ENCODE measurements at places on chromosomes 4 and X.

GRCh38 chr4:136863756-136864155 lies 668.5 kb downstream of the PCDH18 start:
- no peak for DNase-seq

DNA sequence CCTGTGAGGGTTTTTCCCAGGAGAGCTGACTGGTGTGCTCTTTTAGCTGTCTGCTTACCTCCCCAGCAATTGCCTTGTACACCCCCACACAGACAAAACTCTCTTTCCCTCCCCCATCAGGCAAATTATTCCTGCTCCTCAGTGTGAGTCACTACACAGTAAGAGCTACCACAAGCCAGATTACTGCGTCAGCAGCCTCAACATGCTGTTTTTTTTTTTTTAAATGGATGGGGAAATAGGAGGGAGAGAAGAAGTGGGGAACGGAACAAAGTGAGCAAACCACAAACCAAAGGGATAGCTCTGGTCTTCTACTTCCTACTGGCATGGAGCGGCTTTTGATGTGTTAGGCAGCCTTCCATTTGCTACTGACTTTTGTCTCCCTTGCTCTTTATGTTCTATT lies 107.5 kb upstream of the ACSL4 start:
- peak; percentile 69 for DNase-seq

DNA sequence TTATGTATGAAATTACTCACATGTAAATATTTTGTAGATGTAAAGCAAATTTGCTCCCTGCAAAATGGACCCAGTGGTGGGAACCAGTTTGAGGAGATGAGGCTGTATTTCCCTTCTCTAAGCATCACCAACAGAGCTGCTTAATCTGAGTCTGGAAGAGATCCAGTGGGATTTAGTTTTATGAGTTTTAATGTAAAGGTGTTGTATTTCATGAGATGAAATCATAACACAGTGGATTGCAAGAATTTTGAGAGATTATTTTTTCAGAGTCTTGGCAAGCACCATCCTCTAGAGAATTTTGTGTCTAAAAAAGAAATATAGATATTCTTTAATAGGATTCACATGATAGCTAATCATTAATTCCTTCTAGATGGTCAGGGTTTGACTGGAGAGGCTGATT lies 35.6 kb upstream of the SFRP2 start:
- no peak for DNase-seq

GRCh38 chrX:105765691-105766090 lies 56.6 kb upstream of the NRK start:
- no peak for DNase-seq

- DNase-seq: no peak
Observed at GRCh38 chr4:189200353-189200752, 740.3 kb upstream of the FRG1 start.

- no peak for DNase-seq
Observed at GRCh38 chr4:13294961-13295605, 189.1 kb downstream of the RAB28 start.

GRCh38 chr4:80393970-80394250 lies 58.4 kb downstream of the CFAP299 start:
- DNase-seq: no peak

DNA sequence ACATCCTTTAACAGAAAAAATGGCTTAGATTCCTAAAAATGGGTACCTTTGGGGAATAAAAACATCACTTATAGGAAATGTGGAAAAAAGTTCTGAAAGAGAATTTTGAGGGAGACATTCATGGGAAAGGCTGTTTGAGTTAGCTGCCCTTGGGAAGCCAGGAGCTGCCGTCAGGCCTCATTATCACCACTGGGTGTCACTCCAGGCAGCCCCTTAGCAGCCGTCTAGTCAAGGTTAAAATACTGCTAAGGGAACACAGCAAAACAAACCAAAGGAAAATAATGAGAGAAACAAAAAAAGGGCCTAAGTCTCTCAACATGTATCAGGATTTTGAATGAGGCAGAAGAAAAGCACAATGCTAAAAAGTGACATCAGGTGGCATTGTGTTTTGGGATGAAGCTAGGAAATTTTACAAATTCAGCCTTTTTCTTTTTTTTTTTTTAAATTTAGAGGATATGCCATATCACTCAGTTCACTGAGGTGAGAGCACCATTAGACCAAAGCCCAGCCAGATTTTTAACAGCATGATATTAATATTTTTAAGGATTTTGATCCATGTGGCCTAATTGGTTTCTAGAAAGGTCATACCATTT lies 235.3 kb downstream of the GPAT3 start:
- DNase-seq: peak; percentile 10

DNA sequence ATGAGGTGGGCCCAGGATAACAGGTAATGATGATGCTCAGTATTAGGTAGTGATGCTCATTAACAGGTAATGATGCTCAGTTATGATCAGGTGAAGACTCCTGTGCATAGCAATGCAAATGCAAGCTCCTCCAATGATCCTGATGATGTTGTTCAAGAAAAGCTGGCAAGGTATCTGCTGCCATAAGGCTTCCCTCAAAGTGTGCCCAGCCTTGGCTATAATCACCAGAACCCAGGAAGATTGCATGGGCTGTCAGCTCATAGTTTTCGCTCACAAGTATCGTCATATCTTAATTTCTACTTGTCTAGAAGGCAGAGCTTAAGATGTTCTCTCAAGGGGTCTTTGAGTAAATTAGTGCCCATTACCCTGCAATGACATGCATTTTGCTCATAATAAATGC lies 366.2 kb upstream of the CLNK start:
- DNase-seq: no peak

GRCh38 chrX:45715748-45716147 lies 515.1 kb upstream of the DIPK2B start:
- DNase-seq: no peak

DNA sequence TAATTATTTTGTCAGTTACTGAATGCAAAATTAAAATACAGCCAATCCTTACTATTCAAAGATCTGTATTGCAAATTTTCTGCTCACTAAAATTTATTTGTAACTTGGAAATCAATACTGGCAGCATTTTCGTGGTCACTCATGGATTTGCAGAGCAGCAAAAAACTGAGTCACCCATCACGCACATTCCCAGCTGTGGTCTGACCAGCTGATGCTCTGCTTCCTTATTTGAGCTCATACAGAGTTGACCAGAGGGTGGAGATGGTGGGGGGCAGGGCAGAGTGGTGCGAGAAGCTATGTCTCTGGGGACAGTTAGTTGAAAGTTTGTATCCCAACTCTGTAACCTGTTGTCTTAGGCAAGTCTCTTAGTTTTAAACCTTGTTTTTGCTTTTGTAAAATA lies 214.8 kb downstream of the SPCS3 start:
- DNase-seq: peak; percentile 47

GRCh38 chr4:74490736-74491135 lies 45.8 kb downstream of the AREG start:
- no peak for DNase-seq

- no peak for DNase-seq
Observed at GRCh38 chrX:44267116-44267515, 76.4 kb downstream of the EFHC2 start.

GRCh38 chr4:24570574-24571236 lies 13.6 kb downstream of the DHX15 start:
- no peak for DNase-seq
